ENCODE measurements at places on chromosomes 5 and 9. TPM values are rescaled to one million over a fixed set of nuclear protein-coding genes. Genes with fewer than 3 reads are reported as not detected.

DNA sequence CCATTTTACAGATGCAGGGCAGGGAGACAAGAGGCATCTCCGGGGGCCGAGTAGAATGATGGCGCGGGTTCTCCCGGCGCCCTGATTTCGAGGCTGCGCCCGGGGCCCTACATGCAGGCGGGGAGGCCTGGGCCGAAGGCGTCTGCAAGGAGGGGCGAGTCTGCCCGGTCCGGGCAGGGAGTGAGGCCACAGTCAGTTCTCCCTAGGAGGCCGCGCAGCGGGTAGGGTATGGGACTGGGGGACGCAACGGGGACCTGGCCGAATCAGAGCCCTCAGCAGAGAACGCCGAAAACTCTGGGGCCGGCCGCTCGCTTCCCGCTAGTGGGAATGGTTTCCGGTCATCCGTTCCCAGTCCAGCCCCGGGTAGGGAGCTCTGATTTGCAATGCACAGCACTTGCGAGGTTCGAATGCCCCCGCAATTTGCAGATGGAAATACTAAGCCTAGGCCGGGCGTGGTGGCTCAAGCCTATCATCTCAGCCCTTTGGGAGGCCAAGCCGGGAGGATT lies 6.4 kb downstream of the TLX3 start:
- DNase-seq: no peak

- DNase-seq: no peak
These were observed 195.2 kb upstream of the PTGER4 start for GRCh38 chr5:40484495-40484894.

Gene STK32A
- 4.0 TPM for total RNA-seq

Gene PRSS3
- 107 TPM for total RNA-seq

DNA sequence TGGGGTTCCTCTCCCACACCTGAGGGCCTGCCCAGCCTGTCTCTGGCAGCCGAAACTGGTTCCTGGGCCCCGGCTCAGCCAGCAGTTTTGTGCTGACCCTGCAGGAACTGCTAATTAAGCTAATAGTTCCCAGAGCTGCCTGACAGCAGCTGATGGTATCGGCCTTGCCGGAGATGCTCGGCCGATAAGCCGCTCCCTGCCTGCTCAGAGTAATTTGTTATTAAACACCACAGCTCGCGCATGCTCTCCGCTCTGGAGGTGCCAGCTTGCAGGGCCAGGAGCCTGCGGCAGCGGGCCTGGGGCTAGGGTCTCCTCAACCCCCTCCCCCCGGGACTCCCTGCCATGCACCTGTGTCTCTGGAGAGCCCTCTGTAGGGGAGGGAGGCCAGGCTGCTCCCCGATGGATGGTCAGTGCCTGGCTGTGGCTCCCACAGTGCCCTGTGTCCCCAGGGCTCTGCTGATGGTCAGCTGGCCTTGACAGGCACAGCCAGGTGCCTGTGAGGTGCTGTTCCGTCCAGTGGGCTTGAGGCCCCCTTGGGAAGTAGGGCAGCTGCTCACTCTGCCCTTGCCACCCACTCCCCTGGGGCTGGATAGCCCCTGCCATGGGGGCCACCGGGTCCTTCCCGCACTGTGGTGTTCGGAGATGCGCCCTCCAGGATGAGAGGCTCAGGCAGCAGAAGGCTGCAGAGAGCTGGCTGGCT lies 41.7 kb downstream of the RXRA start:
- no peak for DNase-seq

GRCh38 chr5:99835791-99836190 lies 699.4 kb upstream of the FAM174A start:
- DNase-seq: no peak

- DNase-seq: no peak
These were observed 17.6 kb downstream of the RGMB start for GRCh38 chr5:98791001-98791519.

DNA sequence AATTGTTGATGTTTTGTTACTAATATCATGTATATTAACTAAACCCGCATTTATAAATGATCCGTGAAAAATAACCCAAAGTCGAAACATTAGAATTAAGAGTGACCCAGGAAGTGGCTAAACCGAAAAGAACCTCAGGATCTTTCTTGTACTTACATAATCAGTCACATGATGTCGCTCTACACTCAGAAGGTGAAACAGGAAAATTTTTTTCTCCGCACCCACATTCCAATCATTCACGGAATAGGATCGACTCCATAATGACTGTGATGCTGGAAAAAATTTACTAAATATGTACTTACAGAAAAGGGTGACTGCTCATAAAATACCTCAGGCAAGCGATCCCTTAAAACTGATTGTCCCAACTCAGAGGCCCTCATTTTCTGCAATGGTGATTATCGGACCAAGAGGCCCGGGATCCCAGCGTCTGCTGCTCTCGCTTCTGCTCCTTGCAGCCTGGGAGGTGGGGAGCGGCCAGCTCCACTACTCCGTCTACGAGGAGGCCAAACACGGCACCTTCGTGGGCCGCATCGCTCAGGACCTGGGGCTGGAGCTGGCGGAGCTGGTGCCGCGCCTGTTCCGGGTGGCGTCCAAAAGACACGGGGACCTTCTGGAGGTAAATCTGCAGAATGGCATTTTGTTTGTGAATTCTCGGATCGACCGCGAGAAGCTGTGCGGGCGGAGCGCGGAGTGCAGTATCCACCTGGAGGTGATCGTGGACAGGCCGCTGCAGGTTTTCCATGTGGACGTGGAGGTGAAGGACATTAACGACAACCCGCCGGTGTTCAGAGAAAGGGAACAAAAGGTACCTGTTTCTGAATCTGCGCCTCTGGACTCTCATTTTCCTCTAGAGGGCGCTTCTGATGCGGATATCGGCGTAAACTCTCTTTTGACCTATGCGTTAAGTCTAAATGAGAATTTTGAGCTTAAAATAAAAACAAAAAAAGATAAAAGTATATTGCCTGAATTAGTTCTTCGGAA lies at the start of gene PCDHA12:
PCDHA12 (plus strand) TSS at position 224 of the 981 bp plus-strand sequence; CDS start at position 389, 165 bp downstream.
- DNase-seq: no peak

DNA sequence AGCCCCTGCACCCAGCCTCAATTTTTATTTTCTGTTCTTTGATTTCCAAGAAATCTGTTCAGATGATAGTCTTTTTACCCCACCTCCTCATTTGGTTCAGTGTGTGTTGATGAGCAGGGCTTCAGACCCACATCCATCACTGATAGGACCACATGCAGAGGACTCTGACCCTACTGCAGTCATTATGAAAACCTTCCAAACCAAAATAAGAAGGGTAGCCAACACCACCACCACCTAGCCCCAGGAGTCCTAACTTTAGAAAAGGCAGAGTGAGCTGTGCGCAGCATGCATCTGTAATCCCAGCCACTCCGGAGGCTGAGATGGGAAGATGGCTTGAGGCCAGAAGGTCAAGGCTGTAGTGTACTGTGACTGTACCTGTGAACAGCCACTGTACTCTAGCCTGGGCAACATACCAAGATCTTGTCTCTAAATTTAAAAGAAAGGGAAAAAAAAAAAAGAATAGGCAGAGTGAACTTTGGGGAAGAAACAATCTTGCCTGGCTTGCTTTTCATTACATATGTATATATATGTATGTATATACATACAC lies 13.0 kb downstream of the CDKN2AIPNL start:
- no peak for DNase-seq

GRCh38 chr5:74056107-74056788 lies 430.3 kb downstream of the ARHGEF28 start:
- DNase-seq: no peak

- DNase-seq: no peak
These were observed 242.1 kb downstream of the BNC2 start for GRCh38 chr9:16628413-16628812.

DNA sequence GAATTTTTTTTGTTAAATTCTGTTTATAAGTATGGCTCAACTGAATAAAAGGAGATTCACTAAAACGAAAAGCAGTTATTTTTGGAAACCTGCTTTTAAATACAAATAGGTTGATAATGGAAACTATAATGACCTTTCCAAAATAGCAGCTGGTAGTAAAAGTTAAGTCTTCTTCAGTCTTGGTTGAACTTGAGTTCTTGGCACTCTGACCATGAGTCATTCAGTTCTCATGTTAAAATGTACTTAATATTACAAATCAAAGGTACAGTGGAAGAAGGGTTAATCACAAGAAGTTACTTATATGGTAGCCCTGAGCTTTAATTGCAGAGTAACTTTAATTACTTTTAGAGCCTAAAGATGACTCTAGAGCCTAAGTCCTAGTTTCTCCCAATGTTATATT lies 62.1 kb downstream of the KLF9 start:
- no peak for DNase-seq

Gene MRRF
- total RNA-seq: 65.2 TPM

DNA sequence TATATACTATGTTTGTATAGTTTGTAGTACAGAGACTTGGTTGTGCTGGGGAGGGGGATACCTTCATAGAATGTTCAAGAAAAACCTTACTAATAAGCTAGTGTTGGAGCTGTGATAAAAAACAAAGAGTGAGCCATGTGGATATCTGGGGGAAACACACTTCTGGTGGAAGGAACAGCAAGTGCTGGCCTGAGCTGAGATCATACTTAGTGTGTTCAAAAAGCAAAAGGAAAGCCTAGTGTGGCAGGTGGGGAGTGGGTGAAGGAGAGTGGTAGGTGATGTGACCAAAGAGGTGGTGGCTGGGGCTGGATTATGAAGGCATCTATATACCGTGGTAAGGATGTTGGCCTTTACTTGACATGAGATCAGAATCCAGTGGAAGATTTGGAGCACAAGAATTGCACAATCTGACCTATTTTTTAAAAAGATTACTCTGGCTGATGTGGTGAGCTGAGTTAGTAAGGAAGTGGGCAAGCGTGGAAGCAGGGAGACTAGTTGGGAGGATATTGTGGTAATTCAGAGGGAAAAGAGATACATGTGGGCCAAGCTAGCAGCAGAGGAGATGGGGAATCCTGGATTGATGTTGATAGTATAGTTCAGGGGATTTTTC lies 26.6 kb downstream of the PALM2AKAP2 start:
- no peak for DNase-seq

- DNase-seq: no peak
These were observed 8.4 kb upstream of the KIF12 start for GRCh38 chr9:114107286-114108001.

Gene RNF183
- 1.1 TPM for total RNA-seq

GRCh38 chr9:124212381-124213050 lies 45.2 kb upstream of the NEK6 start:
- DNase-seq: no peak

Gene DYNC2I2
- total RNA-seq: 46.3 TPM

- DNase-seq: no peak
These were observed 111.4 kb upstream of the SLC1A3 start for GRCh38 chr5:36494841-36495601.

- DNase-seq: no peak
These were observed 20.4 kb downstream of the ANKS6 start for GRCh38 chr9:98775831-98776441.

Gene TTC39B
- 48.0 TPM for total RNA-seq

DNA sequence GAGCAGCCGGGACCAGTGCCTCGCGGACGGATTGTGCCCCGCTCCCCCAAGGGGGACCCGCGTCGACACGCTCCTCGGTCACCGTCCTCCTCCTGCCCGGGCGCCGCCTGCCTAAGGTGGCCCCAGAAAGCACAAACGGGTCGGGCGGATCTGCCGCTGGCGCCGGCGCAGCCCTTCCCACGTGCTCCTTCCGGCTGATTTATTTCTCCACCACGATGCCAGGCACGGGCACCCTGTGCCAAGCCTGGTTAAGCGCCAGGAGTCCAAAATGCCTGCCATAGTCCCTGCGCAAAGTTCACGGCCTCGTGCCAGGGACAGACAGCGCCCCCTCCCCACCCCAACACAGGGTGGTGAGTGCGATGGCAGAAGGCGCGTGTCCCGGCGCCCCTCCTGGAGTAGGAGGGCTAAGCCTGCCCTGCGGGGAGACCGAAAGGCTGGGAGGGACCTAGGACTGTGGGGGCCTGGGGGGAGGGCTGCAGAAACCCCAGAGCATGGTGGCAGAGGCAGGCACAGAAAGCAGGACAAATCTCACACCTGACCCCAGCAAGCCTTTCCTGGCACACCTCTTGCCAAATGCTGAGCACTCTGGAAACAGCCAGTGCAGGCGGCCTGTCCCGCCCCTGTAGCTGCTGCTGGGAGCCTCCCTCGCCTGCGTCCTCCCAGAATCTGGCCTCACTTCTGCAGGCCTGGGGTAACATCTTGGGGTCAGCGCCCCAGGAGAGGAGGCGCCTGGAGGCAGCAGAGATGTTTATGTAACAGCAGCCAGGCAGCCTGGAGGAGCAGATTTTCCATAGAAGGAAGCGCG lies 1.1 kb upstream of the NOTCH1 start:
- DNase-seq: peak; percentile 80

- DNase-seq: no peak
These were observed 5.0 kb downstream of the CPEB4 start for GRCh38 chr5:173893192-173893561.

- no peak for DNase-seq
These were observed 101.9 kb downstream of the ZNF608 start for GRCh38 chr5:124644582-124644981.

Gene RFESD
- 1.4 TPM for total RNA-seq

Measured in mucosa of descending colon (tissue), 3 donors.